Transverse colon (tissue), 4 donors: ENCODE measurements at places on chromosomes 12 and 14. TPM values are rescaled to one million over a fixed set of nuclear protein-coding genes. Genes with fewer than 3 reads are reported as not detected.

DNA sequence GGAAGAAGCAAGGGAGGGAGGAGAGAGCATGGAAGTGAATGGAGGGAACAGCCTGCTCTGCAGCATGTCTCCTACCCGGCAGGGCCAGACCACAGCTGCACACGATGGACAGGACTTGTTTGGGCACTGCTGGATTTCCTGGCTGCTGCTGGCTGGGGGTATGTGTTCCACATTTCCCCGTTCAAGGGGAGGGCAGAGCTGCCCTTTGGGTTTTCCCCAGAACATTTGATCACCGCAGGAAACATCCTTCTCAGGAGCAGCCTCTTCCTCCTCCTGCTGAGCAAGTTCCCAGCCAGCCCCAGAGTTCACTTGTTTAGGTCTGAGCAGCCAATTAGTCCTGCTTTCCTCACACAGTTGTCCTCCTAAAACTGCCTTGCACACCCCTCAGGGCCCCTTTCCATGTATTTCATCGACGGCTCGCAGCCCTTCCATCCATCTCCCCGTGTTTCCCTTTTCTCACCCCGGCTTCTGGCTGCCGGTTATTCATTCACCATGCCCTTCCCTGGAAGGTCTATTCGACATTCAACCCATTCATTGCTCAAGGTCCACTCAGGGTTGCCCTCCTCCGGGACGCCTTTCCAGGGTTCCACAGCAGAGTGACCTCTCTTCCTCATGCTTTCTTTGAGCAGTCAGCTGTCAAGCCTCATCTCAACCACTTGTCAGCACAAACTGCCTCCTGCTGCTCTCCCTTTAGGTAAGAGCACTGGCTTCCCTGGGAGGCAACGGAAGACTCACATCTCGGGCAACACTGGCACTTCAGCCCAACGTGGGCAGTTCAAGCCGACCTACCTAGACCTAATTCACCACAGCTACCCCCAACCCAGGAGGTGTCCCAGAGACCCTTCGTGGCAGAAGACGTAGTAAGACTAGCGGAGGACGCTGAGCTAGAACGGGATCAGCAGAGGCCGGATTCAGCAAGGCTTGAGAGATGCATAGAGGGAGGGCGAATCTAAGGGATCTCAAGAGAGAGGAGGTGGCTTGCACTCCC is 20.1 kb upstream of the ANO2 start:
- H3K27ac ChIP-seq = no peak overlapping the region
- H3K36me3 ChIP-seq = no peaks in the 10 kb centered on the region
- H3K27me3 ChIP-seq = no peaks in the 10 kb centered on the region
- no peaks in the 10 kb centered on the region for H3K4me1 ChIP-seq
- no peak for DNase-seq

GRCh38 chr12:93039062-93039461 is 110.0 kb upstream of the EEA1 start:
- H3K4me3 ChIP-seq = no peak overlapping the region
- H3K27me3 ChIP-seq = no peaks in the 10 kb centered on the region
- no peak for DNase-seq
- H3K36me3 ChIP-seq = no peaks in the 10 kb centered on the region
- H3K27ac ChIP-seq = no peak overlapping the region
- H3K4me1 ChIP-seq = peaks cover 19% of the 10 kb centered on the region

The HOXC5 gene
- 0.60 TPM for total RNA-seq

GRCh38 chr12:41304526-41304925 is 116.4 kb downstream of the PDZRN4 start:
- H3K4me3 ChIP-seq = no peak overlapping the region
- H3K4me1 ChIP-seq = no peaks in the 10 kb centered on the region
- no peak overlapping the region for H3K27ac ChIP-seq
- no peak for DNase-seq

- peak overlapping the region; percentile 83 for H3K27ac ChIP-seq
- H3K36me3 ChIP-seq = no peaks in the 10 kb centered on the region
- H3K4me1 ChIP-seq = peaks cover 47% of the 10 kb centered on the region
- no peak for DNase-seq
These were observed 60.9 kb downstream of the DYRK2 start for GRCh38 chr12:67709367-67709954.

- no peak for DNase-seq
- no peaks in the 10 kb centered on the region for H3K36me3 ChIP-seq
- H3K4me3 ChIP-seq = no peak overlapping the region
These were observed 47.7 kb downstream of the MVK start for GRCh38 chr12:109621211-109621694.

The CCDC175 gene
- total RNA-seq = 0.27 TPM
